ENCODE measurements at places on chromosomes 13 and 19.

GRCh38 chr13:30866677-30867076 is 39.4 kb upstream of the MEDAG start:
- H3K4me3 ChIP-seq = no peak overlapping the region
- no peaks in the 10 kb centered on the region for H3K36me3 ChIP-seq
- H3K27me3 ChIP-seq = no peaks in the 10 kb centered on the region
- H3K4me1 ChIP-seq = peaks cover 68% of the 10 kb centered on the region
- peak overlapping the region; percentile 99 for H3K27ac ChIP-seq
- no peak for DNase-seq

GRCh38 chr19:46296722-46297461 is at the start of gene HIF3A:
HIF3A (plus strand) TSS chr19:46297042; CDS start chr19:46297077, 35 bp downstream.
- H3K4me3 ChIP-seq = no peak within 1 kb of the TSS
- H3K27ac ChIP-seq = no peak within 1 kb of the TSS
- no peaks in the 10 kb centered on the region for H3K27me3 ChIP-seq

GRCh38 chr19:29031216-29031615 is 181.7 kb downstream of the UQCRFS1 start:
- H3K4me3 ChIP-seq = no peak overlapping the region
- no peak for DNase-seq
- H3K27ac ChIP-seq = no peak overlapping the region
- H3K36me3 ChIP-seq = no peaks in the 10 kb centered on the region
- no peaks in the 10 kb centered on the region for H3K27me3 ChIP-seq
- no peaks in the 10 kb centered on the region for H3K4me1 ChIP-seq

DNA sequence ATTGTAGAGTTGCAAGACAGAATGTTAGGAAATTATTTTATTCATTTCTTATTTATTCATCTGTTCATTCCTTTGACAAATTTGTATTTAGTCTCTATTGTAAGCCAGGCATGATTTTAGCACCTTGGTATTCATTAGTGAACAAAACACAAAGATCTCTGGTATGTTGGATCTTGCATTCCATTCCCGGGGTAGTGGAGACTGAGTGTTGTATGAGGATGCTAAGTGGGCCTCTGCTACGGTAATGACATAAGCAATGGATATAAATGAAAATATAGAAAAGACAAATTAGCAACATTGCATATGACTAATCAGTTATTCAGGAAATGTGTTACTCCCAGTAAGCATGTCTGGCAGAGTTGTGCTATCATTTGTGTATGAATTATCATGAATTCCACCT is 449.3 kb downstream of the PCDH17 start:
- no peaks in the 10 kb centered on the region for H3K27me3 ChIP-seq
- no peak overlapping the region for H3K4me3 ChIP-seq
- H3K36me3 ChIP-seq = no peaks in the 10 kb centered on the region
- no peaks in the 10 kb centered on the region for H3K4me1 ChIP-seq
- DNase-seq = no peak

GRCh38 chr19:2475018-2475701 is 767 bp upstream of the GADD45B start:
- no peaks in the 10 kb centered on the region for H3K27me3 ChIP-seq
- peaks cover 11% of the 10 kb centered on the region for H3K36me3 ChIP-seq
- peak; percentile 84 for DNase-seq
- peak overlapping the region; percentile 93 for H3K27ac ChIP-seq

GRCh38 chr13:66837246-66837645 is 392.9 kb downstream of the PCDH9 start:
- no peaks in the 10 kb centered on the region for H3K27me3 ChIP-seq
- no peak for DNase-seq
- no peak overlapping the region for H3K27ac ChIP-seq
- no peaks in the 10 kb centered on the region for H3K4me1 ChIP-seq
- H3K36me3 ChIP-seq = no peaks in the 10 kb centered on the region

DNA sequence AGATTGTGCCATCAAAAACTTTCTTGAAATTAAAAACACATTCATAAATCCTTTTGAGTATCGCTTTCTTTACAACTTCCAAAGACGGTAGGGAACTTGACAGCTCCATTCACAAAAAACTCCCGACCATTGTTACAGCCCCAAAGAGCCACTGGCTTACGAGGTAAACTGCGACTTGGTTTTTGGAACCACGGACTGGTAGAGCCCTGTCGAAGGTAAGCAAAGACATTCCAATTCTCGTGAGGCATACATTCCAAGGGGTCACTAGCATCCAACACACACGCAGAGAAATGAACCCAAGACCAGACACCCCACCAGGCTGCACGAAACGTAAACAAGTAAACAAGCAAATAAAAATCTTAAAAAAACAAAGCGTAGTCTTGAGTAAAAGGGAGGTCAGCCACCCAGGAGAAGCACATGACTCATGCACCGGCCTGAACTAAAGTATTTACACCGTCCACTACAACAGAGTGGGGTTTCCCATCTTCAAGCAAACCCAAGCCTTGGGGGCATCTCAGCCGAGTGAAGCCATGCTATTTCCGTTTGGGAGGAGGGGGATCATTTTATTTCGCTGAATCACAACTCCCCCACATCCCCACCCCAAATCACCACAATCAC is 1.4 kb downstream of the BRD4 start:
- peak overlapping the region; percentile 88 for H3K27ac ChIP-seq
- peaks cover 32% of the 10 kb centered on the region for H3K4me1 ChIP-seq
- H3K27me3 ChIP-seq = no peaks in the 10 kb centered on the region
- H3K36me3 ChIP-seq = no peaks in the 10 kb centered on the region
- peak overlapping the region; percentile 81 for H3K4me3 ChIP-seq

- no peak overlapping the region for H3K4me3 ChIP-seq
- no peak for DNase-seq
- H3K4me1 ChIP-seq = no peaks in the 10 kb centered on the region
- H3K27ac ChIP-seq = no peak overlapping the region
- H3K36me3 ChIP-seq = no peaks in the 10 kb centered on the region
- no peaks in the 10 kb centered on the region for H3K27me3 ChIP-seq
Observed at GRCh38 chr19:54373781-54374631, 9.3 kb upstream of the LAIR1 start.

- H3K27ac ChIP-seq = no peak overlapping the region
- no peak overlapping the region for H3K4me3 ChIP-seq
- DNase-seq = peak; percentile 7
- no peaks in the 10 kb centered on the region for H3K4me1 ChIP-seq
- no peaks in the 10 kb centered on the region for H3K36me3 ChIP-seq
Observed at GRCh38 chr13:53126841-53127245, 98.2 kb downstream of the OLFM4 start.

DNA sequence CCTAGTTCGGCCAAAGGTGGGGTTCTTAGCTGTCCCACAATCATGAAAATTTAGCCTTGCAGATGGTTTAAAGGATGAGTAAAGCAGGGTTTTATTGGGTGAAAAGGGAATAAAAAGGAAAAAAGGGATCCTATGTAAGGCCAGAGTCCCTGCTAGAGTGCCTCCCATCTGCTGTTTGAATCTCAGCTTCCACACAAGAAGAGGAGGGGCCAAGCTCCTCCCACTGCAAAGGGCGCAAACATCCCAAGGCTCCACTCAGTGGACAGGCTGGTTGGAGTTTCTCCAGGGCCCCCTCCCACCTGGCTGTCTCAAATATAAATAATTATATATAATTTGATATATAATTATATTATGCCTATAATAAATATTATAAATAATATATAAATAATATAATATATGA is 1272.1 kb upstream of the PCDH20 start:
- H3K27me3 ChIP-seq = no peaks in the 10 kb centered on the region
- no peak overlapping the region for H3K27ac ChIP-seq
- no peak for DNase-seq
- H3K36me3 ChIP-seq = no peaks in the 10 kb centered on the region
- no peaks in the 10 kb centered on the region for H3K4me1 ChIP-seq
- H3K4me3 ChIP-seq = no peak overlapping the region

DNA sequence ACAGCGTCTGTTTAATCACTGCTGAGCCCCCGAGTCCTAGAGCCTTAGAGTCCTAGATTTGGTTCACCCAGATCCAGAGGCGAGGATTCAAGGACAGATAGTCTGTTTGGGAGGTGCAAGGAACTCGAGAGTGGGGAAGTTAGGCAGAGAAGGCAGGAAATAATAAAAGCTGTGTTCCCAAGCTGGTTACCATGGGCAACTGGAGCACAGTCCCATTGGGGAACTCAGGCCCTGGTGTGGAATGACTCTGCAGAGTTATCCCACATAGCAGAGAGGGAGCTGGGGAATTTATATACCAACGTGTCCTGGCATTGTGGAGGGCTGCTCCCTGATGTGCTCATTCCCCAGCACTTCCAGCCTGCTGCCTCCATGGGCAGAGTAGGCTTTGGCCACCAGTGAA is 9.7 kb downstream of the IGSF23 start:
- no peaks in the 10 kb centered on the region for H3K27me3 ChIP-seq
- H3K27ac ChIP-seq = no peak overlapping the region
- DNase-seq = peak; percentile 59
- H3K36me3 ChIP-seq = no peaks in the 10 kb centered on the region
- no peak overlapping the region for H3K4me3 ChIP-seq
- H3K4me1 ChIP-seq = peaks cover 20% of the 10 kb centered on the region

- H3K4me3 ChIP-seq = no peak overlapping the region
- H3K4me1 ChIP-seq = no peaks in the 10 kb centered on the region
- H3K36me3 ChIP-seq = no peaks in the 10 kb centered on the region
- H3K27me3 ChIP-seq = no peaks in the 10 kb centered on the region
Observed at GRCh38 chr19:23698711-23699520, 11.9 kb upstream of the ZNF675 start.

DNA sequence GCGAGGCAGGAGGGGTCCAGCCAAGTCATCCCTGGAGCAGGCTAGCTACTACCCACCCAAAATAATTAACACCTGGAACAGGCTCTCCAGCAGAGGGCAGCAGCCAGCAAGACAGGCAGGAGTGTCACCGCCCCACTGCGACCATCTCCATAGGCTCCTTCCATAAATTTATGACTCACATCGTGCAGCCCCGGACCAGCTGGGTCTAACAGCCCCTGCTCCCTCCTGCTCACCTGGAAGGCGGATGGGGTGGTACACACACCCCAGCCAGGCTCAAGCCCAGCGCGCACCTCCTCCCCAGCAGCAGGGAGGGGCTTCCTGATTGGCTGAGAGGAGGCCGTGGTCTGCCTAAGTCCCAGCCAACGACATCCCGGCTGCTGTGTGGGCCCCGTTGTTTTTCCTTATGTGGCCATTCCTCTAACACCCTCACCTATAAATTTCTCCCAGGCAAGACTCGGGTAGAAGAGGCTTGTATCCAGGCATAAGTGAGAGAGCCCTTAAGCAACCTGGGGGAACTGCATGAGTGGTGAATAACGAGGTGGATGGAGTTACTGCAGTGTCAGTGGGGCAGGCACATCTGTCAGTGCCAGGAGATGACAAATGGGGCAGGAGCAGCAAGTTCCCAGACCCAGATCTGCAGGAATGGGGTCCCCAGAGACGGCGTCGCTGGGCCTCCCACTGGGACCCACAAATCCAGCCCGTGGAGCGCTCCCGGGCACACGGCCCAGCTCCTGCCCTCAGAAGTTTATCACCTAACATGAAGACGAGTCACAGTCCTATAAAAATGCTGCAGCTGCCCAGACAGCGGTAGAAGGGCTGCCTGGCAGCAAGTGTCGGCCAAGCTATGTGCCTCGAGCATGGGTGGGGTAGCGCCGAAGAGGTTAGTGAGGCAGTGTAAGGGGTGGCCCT is 43.1 kb downstream of the CEBPG start:
- H3K4me1 ChIP-seq = no peaks in the 10 kb centered on the region
- peak; percentile 71 for DNase-seq
- H3K36me3 ChIP-seq = no peaks in the 10 kb centered on the region
- no peaks in the 10 kb centered on the region for H3K27me3 ChIP-seq

GRCh38 chr19:31450696-31451095 is 101.5 kb upstream of the TSHZ3 start:
- no peak overlapping the region for H3K27ac ChIP-seq
- H3K27me3 ChIP-seq = no peaks in the 10 kb centered on the region
- peaks cover 6% of the 10 kb centered on the region for H3K4me1 ChIP-seq
- DNase-seq = no peak
- no peaks in the 10 kb centered on the region for H3K36me3 ChIP-seq

DNA sequence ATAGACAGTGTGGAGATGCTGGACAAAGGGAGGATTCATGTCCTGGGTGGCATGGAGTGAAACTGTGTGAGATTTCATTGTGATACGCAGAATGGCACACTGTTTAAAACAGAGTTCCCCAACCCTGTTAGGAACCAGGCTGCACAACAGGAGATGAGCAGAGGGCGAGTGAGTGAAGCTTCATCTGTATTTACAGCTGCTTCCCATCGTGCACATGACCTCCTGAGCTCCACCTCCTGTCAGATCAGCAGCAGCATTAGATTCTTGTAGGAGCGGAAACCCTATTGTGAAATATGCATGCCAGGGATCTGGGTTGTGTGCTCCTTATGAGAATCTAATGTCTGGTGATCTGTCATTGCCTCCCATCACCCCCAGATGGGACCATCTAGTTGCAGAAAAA is 72.5 kb downstream of the RAP2A start:
- H3K36me3 ChIP-seq = no peaks in the 10 kb centered on the region
- 0 out of 2 replicates have a peak, but pooled peaks cover 8% of the 10 kb centered on the region for H3K27me3 ChIP-seq
- no peaks in the 10 kb centered on the region for H3K4me1 ChIP-seq
- no peak overlapping the region for H3K27ac ChIP-seq
- DNase-seq = peak; percentile 6

DNA sequence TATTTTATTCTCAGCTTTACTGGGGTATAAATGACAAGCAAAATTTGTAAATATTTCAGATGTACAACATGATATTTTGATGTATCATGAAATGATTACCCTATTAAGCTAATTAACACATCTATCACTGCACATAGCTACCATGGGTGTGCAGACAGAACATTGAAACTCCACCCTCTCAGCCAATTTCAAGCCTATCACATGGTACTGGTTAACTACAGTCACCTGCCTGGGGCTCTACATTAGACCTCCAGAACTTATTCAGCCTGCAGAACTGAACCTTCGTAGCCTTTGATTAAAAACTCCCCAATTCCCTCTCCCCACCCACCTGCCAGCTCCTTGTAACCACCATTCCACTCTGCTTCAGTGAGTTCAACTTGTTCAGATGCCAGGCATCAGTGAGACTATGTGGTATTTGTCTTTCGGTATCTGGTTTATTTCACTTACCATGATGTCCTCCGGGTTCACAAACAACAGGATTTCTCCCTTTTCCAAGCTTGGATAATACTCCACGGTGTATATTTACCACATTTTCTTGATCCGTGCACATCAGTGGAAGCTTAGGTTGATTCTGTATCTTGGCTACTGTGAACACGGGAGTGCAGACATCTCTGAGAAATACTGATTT is 19.2 kb downstream of the RAB20 start:
- H3K27me3 ChIP-seq = no peaks in the 10 kb centered on the region
- no peak overlapping the region for H3K4me3 ChIP-seq
- H3K36me3 ChIP-seq = no peaks in the 10 kb centered on the region
- H3K4me1 ChIP-seq = 0 out of 2 replicates have a peak, but pooled peaks cover 6% of the 10 kb centered on the region

DNA sequence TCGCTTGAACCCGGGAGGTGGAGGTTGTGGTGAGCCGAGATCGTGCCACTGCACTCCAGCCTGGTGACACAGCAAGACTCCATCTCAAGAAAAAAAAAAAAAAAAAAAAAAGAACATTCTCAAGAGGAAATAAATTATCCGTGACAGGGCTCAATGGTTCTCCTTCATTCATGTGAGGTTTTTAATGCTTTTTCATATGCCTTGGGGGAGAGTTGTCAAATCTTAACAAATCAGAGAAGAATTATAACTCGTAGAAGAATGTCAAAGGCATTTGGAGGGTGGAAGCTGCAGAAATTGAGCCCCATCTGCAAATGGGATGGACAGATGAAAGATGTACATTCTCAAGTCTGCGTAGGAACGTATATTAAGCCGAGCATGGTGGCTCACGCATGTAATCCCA is 34.9 kb upstream of the HOMER3 start:
- H3K27me3 ChIP-seq = no peaks in the 10 kb centered on the region
- H3K4me3 ChIP-seq = no peak overlapping the region
- H3K36me3 ChIP-seq = no peaks in the 10 kb centered on the region
- H3K4me1 ChIP-seq = peaks cover 9% of the 10 kb centered on the region
- no peak overlapping the region for H3K27ac ChIP-seq

GRCh38 chr19:46766569-46767317 is 20.5 kb upstream of the STRN4 start:
- H3K27me3 ChIP-seq = no peaks in the 10 kb centered on the region
- peak; percentile 38 for DNase-seq
- no peaks in the 10 kb centered on the region for H3K36me3 ChIP-seq
- no peak overlapping the region for H3K27ac ChIP-seq
